ENCODE measurements at places on chromosomes 11 and 22. TPM values are rescaled to one million over a fixed set of nuclear protein-coding genes. Genes with fewer than 3 reads are reported as not detected.
A peak's percentile ranks its signal among the peaks of the same experiment; 100 is the strongest.

- peak overlapping the region; percentile 64 for H3K27ac ChIP-seq
- peaks cover 31% of the 10 kb centered on the region for H3K4me1 ChIP-seq
- peak overlapping the region; percentile 91 for H3K4me3 ChIP-seq
- no peak for DNase-seq
- no peaks in the 10 kb centered on the region for H3K27me3 ChIP-seq
Observed at GRCh38 chr11:746289-747157, 741 bp upstream of the TALDO1 start.

DNA sequence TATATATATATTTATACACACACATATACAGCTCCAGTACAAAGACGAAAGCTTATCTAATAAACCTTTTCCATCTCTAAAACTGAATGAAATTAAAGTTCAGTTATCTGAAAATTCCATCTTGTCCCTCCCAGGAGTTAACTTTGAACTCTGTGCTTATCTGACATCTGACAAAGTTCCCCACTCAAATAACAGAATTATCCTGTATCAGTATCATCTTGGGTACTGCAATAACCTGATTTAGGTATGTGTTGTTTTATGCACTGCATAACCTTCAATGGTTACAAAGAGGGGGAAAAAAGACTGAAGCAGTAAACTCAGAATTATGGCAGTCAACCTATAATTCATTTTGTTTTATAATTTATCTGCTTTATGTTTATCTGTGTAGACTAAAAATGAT is 96.6 kb downstream of the SGSM3 start:
- DNase-seq = no peak
- no peaks in the 10 kb centered on the region for H3K36me3 ChIP-seq
- H3K27me3 ChIP-seq = no peaks in the 10 kb centered on the region
- no peak overlapping the region for H3K4me3 ChIP-seq
- no peak overlapping the region for H3K27ac ChIP-seq
- H3K4me1 ChIP-seq = no peaks in the 10 kb centered on the region

GRCh38 chr11:101482556-101483124 is 101.2 kb downstream of the TRPC6 start:
- no peak overlapping the region for H3K27ac ChIP-seq
- no peak for DNase-seq
- H3K4me3 ChIP-seq = no peak overlapping the region
- H3K4me1 ChIP-seq = no peaks in the 10 kb centered on the region
- no peaks in the 10 kb centered on the region for H3K36me3 ChIP-seq

GRCh38 chr11:115256397-115257197 is 247.6 kb downstream of the CADM1 start:
- no peak overlapping the region for H3K27ac ChIP-seq
- no peaks in the 10 kb centered on the region for H3K36me3 ChIP-seq
- no peak overlapping the region for H3K4me3 ChIP-seq
- H3K4me1 ChIP-seq = no peaks in the 10 kb centered on the region

GRCh38 chr11:91091563-91091962 is 868.7 kb upstream of the CHORDC1 start:
- no peak overlapping the region for H3K27ac ChIP-seq
- H3K4me1 ChIP-seq = no peaks in the 10 kb centered on the region

GRCh38 chr11:46367244-46367915 is 14.1 kb upstream of the MDK start:
- peaks cover 20% of the 10 kb centered on the region for H3K4me1 ChIP-seq
- no peaks in the 10 kb centered on the region for H3K36me3 ChIP-seq
- H3K27me3 ChIP-seq = no peaks in the 10 kb centered on the region
- peak; percentile 62 for DNase-seq

CRYBB1 gene
- total RNA-seq = not detected

ALDH3B1 gene
- total RNA-seq = 15.2 TPM

PIWIL4 gene
- total RNA-seq = 13.2 TPM

OR8A1 gene
- total RNA-seq = not detected

NUP50 gene
- 43.1 TPM for total RNA-seq
